T-helper 17 cell (primary cell): ENCODE measurements at places on chromosomes 5 and 9.

DNA sequence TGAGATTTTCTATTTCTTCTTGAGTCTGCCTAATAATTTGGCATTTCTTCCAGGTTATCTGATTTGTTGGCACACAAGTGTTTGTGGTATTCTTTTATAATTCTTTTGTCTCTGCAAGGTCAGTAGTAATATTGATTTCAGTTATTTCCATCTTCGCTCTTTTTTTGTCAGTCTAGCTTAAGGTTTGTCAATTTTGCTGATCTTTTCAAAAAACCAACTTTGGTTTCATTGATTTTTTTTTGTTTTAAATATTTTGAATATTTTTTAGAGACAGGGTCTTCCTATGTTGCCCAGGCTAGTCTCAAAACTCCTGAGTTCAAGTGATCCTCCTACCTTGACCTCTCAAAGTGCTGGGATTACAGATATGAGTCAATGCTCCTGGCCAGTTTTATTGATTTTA lies 162.8 kb downstream of the BARX1 start:
- DNase-seq: no peak

DNA sequence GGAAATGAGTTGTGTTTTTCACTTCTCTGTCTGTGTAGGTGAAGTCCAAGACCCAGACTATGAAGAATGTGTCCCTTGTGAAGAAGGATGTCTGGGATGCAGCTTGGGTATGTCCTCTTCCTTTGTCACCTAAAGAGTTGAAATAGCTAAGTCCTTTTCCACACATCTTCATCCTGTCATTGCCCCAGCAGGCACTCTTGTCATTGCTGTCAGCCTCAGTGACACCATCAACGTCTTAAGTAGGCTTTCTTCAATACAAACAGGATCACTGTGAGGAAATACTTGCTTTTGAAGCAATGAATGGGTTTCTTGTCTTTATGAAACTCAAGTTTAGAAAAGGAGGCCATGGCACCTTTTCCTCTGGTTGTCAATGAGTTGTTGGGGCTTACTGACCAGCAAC lies 153.6 kb downstream of the RFK start:
- no peak for DNase-seq

DNA sequence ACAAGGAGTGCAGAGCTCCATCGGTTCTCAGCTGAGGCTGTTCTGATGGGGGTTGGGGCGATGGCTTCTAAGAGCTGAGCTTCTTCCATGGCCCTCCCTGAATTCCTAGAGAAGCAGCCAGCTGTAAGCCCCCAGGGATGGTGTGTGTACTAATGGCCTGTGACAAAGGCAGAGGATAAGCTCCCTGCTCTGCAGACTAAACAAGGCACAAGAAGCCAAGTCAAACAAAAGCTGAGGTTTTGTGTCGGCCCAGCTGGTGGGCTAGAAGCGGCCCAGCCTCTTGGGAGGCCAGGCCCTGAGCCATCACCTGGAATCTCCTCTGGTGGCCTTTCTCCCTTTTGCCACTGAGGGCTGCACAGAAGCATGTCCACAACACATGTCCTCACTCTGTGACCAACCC lies 75.0 kb upstream of the XPA start:
- no peak for DNase-seq

DNA sequence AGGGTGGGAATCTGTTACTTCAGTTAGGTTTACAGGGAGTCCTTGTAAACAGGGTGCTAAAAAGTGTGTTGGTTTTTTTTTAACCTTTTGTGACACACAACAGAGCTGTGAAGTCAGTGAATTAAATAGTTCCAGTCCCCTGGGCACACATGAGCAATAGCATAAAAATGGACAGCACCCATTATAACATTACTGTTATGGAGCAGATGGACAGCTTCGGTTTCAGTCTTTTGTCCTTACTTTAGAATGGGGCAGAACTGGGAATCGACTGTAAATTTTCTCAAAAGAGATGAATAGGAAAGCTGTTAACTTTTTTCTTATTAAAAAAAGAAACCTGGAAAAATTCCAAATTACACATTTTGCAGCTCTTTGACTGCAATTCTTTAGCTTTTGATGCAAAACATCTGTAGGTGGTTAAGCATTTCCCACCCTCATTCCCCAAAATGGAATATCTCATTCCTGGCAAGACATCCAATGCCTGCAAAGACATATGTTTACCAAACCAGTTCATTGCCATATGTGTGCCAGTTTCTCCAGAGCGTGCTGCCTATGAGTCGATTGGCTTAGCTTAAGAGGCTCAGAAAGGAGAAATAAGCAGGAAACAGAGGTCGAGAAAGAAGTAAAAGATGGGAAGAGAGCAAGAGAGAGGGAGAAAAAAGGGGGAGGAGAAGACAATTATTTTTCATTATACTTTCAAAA lies 212.3 kb upstream of the TMEM161B start:
- no peak for DNase-seq

DNA sequence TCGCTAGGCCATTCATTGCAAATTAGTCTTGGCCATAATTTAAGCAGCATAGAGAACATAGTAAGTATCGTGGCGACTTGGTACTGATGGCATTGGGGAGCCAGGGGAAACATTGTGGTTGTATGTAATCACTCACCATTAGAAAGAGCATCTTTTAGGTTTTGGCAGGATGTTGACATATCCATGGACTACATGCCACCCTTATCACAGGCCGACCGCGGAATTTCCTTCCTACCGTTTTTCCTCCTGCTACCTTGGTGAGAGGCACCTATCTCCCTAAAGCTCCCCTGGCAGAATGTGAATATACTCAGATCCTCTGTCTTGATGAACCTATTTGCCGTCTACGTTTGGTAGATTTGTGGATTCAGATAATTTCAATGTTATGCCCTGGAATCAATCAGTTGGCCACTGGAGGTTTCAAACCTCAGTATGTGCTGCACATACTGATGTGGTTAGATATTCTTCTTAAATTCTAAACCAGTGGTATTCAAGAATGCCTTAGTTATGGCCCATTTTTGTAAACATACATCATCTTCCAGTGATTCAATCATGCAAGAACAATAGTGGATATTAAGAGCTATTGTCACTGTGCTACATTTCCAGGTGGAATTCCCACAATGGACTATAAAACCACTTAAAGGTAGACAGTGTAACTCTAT lies 271.0 kb upstream of the HAPLN1 start:
- no peak for DNase-seq
